GM23248 (cell line): ENCODE measurements at places on chromosomes 2 and 18. TPM values are rescaled to one million over a fixed set of nuclear protein-coding genes. Genes with fewer than 3 reads are reported as not detected.
A peak's percentile ranks its signal among the peaks of the same experiment; 100 is the strongest.

GRCh38 chr2:11802782-11803191 is 56.4 kb downstream of the LPIN1 start:
- peak; percentile 47 for DNase-seq

GRCh38 chr2:200348897-200349563 is 42.5 kb downstream of the SPATS2L start:
- DNase-seq = no peak

- peak; percentile 87 for DNase-seq
Observed at GRCh38 chr2:159797543-159798375, at the start of gene CD302. CD302 (minus strand) TSS chr2:159798208; CDS start chr2:159798198, 10 bp downstream.

UGT1A1 gene
- total RNA-seq = not detected in 2 replicates

DNA sequence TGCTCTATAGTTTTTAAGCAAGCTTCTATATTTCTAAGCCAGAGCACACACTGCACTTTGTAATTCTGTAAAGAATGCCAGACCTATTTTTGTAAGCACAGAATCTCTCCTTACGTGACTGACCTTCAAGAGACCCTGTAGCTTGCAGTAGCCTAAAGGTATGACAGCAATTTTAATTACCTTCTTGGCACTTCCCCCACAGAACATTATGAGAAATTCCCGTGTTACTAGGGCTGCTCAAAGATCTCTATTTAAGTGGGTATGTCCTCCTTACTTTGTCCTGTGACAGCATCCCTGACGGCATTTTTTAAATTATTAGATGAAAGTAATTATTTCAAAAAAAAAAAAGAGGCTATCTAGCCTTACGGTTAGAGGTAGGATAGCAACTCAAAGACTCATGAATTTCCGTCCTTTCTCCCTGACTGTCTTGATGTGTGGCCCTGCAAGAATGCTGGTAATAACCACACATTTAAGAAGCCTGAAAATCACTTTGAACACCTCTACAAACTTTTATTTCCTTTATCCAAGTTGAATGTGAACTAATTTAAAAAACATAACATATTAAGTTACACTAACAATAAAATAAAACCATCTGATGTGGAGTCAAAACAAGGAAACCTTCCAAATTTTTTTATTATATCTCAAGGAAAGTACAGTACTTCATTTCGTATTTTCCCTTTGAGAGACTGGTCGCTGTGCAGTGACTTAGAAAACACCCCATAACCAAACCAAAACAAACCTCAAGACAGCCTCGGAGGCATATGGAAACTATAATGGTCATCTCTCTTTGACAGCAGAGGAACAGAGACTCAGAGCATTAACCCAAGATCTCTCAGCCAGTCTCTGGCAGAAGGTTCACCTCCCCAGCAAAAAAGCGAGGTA is 54.9 kb downstream of the THUMPD2 start:
- peak; percentile 14 for DNase-seq

POTEI gene
- not detected in 2 replicates for total RNA-seq

DNA sequence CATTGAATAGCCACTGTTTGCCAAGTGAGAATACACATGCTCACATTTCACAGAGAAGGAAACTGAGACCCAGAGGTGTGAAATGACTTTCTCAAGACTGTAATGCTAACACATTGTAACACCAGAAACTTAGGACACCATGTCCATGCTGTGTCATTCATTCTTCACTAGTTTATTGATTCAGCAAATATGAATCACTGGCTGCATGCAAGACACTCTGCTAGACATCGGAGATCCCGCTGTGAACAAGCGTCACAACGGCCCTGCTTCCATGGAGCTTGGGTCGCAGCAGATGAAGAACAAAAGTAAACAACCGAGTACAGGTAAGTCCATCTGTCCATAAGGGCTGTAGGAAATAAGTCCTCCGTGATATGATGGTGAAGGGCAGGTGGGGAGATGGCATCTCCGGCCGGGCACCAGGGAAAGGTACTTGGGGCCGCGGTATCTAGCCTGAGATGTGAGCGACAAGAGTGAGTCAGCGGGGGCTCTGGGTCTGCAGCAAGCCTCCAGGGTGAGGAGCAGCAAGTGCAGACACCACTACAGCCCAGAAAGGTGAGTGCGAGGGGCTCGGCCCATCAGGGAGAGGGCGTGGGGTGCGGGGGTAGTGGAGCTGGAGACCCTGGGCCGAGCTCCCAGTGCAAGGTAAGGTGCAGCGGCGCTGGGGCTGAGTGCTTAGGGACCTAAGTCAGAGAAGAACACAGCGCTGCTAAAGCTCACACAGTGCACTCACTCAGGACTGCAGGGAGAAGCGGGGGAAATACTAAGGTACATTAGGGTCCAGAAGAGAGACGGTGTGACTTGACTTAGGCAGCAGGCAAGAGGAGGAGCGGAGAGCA is 391.2 kb downstream of the FBXO15 start:
- DNase-seq = no peak

DNA sequence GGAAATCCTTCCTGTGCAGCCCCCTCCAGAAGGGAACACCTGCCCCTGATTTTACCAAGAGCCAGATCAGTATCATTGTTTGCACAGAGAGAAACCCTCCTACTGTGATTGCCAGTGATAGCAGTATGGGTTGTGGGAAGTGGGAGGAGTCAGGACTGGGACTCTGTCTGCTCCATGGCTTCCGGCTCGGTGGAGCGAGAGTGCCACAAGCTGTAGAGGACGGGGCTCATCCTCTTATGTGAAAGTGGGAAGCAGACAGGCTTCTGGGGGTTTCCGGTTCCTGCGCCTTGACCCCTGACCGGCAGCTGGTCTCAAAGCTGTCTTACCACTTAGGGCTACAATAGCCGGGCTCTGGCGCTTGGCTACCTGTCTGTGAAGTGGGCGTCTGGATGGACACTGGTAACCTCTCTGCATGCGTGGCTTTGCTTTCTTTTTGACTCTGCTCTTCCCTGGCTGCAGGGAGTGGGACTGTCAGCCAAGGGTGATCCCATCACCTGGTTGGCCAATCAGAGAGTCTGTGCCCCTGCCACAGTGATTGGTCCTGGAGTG is 79.7 kb downstream of the BCL2L11 start:
- no peak for DNase-seq
